ENCODE measurements at places on chromosomes 1 and 21.

GRCh38 chr1:29579821-29580425 lies 343.6 kb downstream of the PTPRU start:
- DNase-seq = peak; percentile 83

- no peak for DNase-seq
Measured at GRCh38 chr1:97247196-97247595, 525.6 kb downstream of the PTBP2 start.

DNA sequence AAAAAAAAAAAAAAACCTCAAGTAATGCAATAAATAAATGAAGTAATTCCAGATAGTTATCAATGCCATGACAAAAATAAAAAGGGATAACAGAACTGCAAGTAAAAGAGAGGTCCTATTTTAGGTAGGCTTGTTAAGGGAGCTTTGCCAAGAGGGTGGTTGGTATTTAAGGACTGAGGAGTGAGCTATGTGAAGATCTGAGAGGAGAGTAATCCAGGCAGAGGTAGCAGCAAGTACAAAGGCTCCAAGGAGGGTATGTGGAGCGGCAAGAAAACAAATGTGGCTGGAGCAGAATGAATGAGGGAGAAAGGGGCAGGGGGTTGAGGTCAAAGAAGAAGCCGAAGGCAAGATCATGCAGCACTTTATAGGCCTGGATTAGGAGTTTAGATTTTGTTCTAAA lies 59.9 kb upstream of the CDC42BPA start:
- no peak for DNase-seq

DNA sequence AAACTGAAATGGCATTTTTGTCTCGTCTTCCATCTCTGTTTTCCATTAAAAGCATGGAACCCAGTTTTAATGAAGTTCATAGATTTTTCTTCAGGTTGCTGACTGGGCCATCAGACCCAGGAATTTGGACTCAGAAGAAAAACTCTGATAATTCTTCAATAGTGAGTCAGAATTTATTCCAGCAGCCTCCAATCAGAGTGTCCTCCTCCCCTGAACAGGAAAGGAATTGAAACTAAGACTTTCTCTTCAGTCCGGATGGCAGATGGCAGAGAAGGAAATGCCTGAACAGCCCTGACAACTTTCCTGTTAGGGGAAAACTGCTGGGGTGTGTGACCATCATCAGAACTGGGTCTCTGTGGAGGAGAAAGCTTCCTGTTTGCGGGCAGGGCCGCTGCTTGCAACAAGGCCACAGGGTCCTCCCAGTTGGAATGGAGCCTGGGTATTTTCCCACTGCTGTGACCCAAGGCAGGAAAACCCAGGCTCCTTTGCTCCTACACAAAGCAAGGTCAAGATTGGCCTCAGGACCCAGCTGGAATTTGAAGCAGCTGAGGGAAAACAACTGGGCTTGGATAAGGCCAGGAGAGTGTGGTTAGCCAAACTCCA lies 20.7 kb downstream of the CD34 start:
- DNase-seq = peak; percentile 65

DNA sequence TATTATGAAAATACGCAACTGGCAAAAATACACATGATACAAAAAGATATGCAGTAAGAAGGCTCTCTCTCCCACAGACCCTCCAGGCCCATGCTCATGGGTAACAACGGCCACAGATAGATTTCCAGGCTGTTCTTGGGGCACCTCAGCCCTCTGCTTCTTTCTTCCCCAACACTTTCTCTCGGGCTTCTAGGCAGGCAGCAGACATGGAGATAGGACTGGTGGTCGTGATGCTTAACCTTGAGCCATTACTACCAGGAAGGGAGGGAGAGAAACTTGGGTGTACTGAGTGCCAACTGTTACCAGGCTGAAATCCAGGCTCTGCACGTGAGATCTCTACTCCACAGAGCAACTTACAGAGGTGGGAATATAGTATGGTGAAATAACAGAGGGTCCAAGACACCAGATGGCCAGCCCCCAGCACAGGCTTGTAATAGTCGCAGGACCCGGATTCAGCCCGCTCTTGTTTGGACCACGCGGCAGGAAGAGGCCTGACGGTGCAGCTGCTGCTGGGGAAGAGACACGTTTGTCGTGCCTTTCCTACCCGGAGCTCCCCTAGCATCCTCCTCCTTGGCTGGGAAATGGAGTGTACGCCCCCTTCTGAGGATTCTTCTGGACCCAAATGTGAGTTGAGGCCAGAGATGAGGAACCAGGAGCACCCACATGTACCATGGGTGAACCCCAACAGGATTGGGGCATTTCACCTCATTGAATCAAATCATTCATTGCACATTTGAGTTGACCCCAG lies 441.1 kb upstream of the VAMP3 start:
- no peak for DNase-seq

GRCh38 chr21:44517175-44517899 lies 22.7 kb downstream of the KRTAP10-1 start:
- DNase-seq = no peak

GRCh38 chr1:34426325-34426896 lies 249.7 kb downstream of the C1orf94 start:
- DNase-seq = peak; percentile 7

DNA sequence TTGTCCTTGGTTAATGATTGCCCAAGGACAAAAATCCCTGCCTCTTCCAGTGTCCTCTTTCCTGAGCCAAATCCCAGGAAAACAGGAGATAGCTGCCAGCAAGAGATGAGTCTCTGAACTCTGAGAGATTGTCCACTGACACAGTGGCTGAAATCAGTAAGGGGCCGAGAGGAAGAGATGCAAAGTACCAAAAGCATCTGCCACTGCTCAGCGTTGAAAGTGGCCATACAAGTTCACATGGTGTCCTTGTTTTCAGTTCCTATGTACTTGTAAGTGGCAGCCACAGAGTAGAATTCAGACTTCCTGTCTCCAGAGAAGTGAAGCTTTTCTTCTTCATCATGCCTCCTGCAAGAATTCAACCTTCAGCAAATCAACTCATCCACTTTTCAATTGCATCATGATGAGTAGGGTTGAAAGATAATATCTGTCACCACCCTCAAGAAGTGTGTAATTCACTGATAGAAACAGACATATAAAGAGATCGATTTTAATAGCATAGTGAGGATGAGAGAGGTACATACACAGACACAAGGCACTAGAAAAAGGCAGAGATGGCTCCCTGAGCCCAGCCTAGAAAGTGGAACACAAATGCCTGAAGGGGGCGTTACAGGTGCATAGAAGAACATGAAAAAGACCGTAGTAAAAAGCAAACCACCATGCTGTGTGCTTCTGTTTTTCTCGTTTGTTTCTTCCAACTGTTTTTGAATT lies 185.8 kb downstream of the MRPL39 start:
- peak; percentile 4 for DNase-seq

DNA sequence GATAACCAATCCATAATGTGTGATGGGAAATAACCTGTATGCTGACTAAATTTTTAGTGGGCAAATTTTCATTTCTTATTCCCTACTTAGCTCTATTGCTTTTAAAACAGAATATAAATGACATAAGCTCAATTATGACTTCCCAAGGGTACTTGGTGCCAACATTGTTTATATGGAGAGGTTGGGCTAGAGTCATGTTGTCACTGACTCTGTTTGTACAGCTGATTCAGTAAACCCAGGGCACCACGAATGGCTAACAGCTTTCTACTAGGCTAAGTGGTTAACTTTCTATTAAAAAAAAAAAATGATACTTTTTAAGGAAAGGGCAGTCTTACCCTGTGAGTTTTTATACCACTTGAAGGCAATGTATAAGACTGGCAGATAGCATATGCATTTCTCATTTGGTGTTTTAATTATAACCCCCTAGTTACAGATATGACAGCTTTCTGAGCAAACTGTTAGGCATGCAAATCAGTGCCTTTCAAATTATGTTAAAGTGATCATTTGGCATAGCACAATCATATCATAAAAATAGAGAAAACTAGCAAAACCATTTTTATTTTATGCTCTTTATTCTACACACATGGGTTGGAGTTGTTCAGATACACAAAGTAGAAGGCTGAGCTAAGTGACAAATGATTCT lies 147.1 kb downstream of the DNM3 start:
- no peak for DNase-seq

DNA sequence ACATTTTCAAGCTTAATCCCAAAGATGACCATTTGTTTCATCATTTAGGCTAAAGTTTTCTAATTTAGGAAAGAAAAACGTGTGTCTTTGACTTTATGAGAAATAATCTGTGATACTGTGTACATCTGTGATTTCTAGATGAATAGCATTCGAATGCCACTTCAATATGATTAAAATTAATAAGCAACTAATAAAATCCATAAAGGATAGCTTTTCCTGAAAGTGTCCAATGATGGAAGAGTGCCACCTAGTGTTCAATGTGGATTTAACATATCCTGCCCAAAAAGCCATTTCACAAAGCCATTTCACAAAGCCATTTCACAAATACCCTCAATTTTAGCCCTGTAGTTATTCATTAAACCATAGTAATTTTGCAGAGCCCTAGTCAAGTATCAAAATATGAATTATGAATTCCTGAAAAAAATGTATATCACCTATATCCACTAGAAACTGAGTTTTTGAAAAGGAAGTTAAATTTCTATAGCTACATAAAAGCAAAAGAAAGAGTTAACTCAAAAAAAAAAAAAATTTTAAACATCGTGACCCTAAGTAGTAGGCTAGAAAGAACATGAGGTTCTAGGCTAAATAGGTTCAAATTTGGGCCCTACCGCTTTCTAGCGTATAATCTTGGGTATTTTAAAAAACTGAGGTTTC lies 19.1 kb downstream of the NME7 start:
- DNase-seq = peak; percentile 62

GRCh38 chr1:15918962-15919715 lies 56.8 kb downstream of the ZBTB17 start:
- DNase-seq = peak; percentile 91

- DNase-seq = peak; percentile 63
Measured at GRCh38 chr1:41742219-41742618, 176.5 kb downstream of the HIVEP3 start.

DNA sequence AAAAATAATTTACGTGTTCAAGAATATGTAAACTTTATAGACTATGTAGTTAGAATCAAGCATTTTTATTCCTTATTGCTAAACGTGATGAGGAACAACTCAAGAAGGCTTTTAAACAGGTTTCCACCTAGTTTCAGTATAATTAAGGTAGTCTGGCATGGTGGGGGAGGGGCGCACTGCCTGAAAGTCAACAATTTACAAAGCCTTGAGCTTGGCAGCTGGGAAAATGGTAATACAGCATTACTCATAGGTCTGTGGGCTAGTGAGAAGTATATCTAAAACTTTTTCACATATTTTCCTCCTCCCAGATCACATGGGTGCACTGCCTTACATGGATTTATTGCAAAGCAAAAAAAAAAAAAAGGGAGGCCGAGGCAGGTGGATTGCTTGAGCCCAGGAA lies 75.2 kb downstream of the EVI5 start:
- DNase-seq = peak; percentile 73

- DNase-seq = peak; percentile 68
Measured at GRCh38 chr1:25343872-25344271, 5.7 kb downstream of the TMEM50A start.

DNA sequence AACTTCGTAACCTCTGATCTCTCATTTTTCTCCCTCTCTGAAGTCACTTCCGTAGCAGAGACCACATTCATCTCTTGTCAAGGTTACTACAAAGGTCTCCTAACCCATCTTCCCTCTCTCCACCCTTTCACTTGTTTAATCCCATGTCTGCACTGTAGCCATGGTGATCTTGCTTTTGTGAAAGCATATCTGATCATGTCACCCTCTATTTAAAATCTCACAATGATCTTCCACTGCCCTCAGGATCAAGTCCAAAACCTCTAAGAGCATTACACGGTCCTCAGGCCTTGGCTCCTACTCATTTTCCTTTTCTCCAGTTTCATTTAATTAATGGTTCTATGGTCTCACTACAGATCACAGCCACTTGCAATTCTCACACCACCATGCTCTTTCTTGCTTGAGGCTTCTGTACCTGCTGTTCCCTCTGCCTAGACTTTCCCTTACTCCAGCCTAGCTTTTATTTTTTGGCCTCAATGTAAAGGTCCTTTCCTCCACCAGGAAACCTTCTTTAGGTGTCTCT lies 12.1 kb downstream of the ARHGEF11 start:
- no peak for DNase-seq

DNA sequence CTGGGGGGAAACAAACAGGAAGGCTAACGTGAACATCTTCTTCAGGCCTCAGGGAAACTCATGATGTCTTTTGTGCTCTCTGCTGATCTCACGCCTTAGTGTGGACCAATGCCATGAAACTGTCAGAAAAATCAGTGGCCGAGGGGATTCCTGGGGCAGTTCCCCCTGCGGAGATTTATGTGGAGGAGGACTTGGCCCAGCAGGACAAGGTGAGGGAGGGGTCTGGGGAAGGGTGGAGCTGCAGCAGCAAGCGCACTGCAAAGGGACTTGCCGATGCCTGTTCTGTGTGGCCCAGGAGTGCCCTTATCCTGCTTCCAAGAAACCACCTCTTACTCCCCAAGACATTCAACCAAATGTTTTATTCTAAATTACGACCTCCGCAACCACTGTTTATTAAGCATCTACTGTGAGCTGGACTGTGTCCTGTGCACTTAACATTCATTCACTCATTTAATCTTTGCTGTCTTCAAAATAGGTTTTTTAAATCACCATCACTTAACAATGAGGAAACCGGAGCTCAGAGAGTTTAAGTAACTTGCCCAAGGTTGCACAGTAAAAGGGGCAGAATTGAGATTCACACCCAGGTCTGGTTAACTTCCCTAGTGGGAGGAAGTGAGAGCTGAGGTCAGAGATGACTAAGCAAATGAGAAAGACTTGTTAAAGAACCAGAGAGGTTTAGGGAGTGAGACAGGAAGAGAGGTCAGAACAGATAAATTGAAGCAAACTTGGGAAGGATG lies 49.7 kb downstream of the FHAD1 start:
- DNase-seq = peak; percentile 49

GRCh38 chr1:160108888-160109662 lies 6.5 kb upstream of the ATP1A2 start:
- peak; percentile 57 for DNase-seq

DNA sequence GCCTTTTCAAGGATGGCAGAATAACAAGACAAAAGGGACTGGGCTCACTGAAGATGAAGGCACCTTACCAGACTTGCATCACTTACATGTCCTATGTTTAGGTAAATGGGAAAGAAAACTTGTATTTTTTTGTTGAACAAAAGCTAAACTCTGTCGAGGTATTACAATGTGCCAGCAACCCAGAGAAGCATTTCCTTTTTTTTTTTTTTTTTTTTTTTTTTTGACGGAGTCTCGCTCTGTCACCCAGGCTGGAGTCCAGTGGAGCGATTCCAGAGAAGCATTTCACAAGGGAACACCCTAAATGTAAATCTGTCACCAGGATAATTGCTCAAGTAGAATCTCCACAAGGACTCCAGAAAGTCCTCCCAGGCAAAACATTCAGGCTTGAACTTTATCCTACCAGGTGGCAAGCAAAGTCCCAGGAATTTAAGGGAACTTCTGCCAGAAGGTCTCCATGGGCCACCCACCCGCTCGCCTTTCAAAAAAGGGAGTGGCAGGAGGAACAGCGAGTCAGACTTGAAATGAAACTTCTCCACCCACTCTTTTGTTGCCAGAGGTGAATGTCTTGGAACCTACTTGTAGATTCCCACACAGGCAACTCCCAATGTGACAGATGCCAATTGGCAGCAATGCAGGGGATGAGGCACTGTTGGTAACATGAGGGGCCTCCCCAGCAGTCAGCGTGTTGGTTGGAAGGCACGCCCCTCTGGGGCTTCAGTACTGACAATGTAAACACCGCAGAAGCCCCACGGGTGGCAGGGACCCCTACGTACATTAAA lies 125.0 kb downstream of the TIAM1 start:
- DNase-seq = peak; percentile 91

GRCh38 chr1:235864931-235865525 lies 1.7 kb downstream of the LYST start:
- no peak for DNase-seq
